NCI-H2081 (cell line): ENCODE measurements at places on chromosomes 11 and 22.

GRCh38 chr22:38744981-38745380 lies 10.8 kb downstream of the SUN2 start:
- DNase-seq, result no peak

DNA sequence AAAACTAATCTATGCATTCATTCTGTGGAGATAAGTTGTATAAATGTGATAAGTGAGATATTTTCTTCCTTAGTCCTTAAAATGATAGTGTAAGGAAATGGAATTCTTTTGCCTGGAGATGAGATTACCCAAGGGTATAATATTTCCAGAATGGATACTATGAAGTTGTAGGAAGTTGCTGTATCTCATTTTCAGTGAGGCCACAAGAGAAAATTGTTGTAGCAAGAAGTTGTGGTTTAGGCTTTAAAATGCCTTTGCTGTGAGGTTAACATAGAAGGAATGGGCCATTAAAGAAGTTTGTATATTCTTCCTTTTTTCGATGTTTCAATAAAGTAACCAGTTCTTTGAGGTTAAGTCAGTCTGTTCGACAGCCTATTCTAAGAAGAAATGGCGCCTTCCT lies 50.7 kb upstream of the LIN7C start:
- DNase-seq, result no peak

DNA sequence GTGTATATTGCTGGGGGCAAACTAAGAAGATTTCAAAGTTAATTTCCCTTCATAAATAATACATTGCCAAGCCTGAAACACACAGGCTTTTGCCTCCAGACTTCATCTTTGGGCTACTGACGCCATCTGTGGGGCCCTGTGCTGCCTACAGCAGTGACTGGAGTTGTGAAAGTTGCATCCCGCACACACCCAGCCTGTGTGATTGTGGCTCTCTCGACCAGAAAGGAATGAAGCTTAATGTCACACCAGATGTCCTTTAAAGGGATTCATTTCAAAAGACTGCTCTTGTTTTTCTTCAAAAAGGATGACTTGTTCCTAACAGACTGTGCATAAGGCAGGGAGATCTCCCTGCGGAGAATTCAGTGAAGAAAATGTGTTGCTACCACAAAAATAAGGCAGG lies 210.5 kb downstream of the FAM181B start:
- no peak for DNase-seq

- DNase-seq, result no peak
These were observed 74.0 kb downstream of the NAV2 start for GRCh38 chr11:19786644-19787043.

DNA sequence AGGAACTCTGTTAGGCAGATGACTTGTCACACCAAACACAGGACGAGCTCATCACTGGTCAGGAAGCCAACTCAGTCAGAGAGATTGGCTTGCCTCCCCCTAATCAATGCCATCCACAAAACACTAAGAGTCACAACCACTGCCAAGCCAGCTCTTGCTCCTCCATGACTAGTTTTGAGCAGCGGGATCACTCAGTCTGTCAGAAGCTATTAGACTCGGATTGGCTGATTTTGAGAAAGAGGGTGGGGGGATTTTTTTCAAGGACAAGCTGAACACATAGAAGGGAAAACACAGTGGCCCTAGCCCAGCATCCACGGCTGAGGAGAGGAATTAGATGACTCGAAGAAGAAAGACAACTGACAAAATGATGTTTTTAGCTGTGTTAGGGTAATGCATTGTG lies 55.9 kb downstream of the SEZ6L start:
- DNase-seq, result no peak

- no peak for DNase-seq
These were observed 7.4 kb downstream of the OTOG start for GRCh38 chr11:17554487-17554886.

DNA sequence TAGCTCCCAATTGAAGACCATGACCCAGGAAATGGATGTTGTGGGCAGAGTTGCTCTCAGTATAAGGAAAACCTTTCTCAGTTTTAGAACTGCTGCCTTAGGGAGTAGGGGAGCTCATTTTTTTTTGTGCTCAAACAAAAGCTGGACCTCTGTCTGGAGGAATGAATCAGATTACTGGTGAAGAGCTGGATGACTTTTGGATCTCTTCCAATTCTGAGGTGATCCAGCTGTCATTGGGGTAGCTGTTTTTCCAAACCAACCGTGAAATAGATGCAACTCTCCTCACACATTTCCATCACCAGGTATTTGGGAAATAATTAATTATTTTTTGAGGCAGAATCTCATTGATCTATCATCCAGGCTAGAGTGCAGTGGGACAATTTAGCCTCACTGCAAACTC lies 251.3 kb upstream of the PLET1 start:
- DNase-seq, result no peak
